Tibial nerve (tissue), 4 donors: ENCODE measurements at places on chromosomes 5 and 9. TPM values are rescaled to one million over a fixed set of nuclear protein-coding genes. Genes with fewer than 3 reads are reported as not detected.

GRCh38 chr5:42929871-42930270, 110.2 kb downstream of the ANXA2R start:
- no peak overlapping the region for H3K4me3 ChIP-seq
- no peaks in the 10 kb centered on the region for H3K36me3 ChIP-seq
- no peak overlapping the region for H3K27ac ChIP-seq
- no peaks in the 10 kb centered on the region for H3K4me1 ChIP-seq

- H3K4me1 ChIP-seq, result no peaks in the 10 kb centered on the region
- no peak for DNase-seq
- H3K4me3 ChIP-seq, result no peak overlapping the region
- H3K36me3 ChIP-seq, result no peaks in the 10 kb centered on the region
- peak overlapping the region; percentile 53 for H3K27ac ChIP-seq
- peaks cover 9% of the 10 kb centered on the region for H3K27me3 ChIP-seq
These were observed 2.9 kb upstream of the ARSI start for GRCh38 chr5:150305557-150305956.

DNA sequence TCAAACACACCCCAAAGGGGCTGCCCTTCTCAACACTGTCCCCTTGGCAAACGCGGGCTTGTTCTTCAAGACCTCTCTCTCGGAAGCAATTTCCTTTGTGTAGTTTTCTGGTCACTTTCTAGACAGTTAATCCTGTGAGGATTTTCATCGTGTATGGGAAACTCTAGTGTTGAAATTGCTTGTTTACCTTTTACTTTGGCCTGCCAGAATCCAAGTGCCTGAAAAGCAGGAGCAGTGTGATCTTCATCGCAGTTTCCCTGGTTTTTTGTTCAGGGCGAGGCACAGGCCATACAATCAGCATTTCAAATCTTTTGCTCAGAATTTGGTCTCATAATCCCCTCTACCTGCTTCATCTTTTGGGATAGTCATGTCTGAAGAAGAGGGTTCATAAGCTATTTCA, 115.7 kb upstream of the C9orf72 start:
- no peak overlapping the region for H3K4me3 ChIP-seq
- no peaks in the 10 kb centered on the region for H3K36me3 ChIP-seq
- no peaks in the 10 kb centered on the region for H3K27me3 ChIP-seq
- no peak for DNase-seq
- H3K27ac ChIP-seq, result no peak overlapping the region

GRCh38 chr9:120758544-120758943, 34.7 kb downstream of the FBXW2 start:
- no peaks in the 10 kb centered on the region for H3K27me3 ChIP-seq
- no peaks in the 10 kb centered on the region for H3K4me1 ChIP-seq
- no peak for DNase-seq
- H3K27ac ChIP-seq, result no peak overlapping the region
- H3K4me3 ChIP-seq, result no peak overlapping the region
- H3K36me3 ChIP-seq, result peaks cover under 1% of the 10 kb centered on the region

- no peaks in the 10 kb centered on the region for H3K36me3 ChIP-seq
- no peaks in the 10 kb centered on the region for H3K27me3 ChIP-seq
- no peak overlapping the region for H3K27ac ChIP-seq
- H3K4me1 ChIP-seq, result peaks cover 6% of the 10 kb centered on the region
These were observed 53.7 kb downstream of the ZNF618 start for GRCh38 chr9:113929634-113930389.

DNA sequence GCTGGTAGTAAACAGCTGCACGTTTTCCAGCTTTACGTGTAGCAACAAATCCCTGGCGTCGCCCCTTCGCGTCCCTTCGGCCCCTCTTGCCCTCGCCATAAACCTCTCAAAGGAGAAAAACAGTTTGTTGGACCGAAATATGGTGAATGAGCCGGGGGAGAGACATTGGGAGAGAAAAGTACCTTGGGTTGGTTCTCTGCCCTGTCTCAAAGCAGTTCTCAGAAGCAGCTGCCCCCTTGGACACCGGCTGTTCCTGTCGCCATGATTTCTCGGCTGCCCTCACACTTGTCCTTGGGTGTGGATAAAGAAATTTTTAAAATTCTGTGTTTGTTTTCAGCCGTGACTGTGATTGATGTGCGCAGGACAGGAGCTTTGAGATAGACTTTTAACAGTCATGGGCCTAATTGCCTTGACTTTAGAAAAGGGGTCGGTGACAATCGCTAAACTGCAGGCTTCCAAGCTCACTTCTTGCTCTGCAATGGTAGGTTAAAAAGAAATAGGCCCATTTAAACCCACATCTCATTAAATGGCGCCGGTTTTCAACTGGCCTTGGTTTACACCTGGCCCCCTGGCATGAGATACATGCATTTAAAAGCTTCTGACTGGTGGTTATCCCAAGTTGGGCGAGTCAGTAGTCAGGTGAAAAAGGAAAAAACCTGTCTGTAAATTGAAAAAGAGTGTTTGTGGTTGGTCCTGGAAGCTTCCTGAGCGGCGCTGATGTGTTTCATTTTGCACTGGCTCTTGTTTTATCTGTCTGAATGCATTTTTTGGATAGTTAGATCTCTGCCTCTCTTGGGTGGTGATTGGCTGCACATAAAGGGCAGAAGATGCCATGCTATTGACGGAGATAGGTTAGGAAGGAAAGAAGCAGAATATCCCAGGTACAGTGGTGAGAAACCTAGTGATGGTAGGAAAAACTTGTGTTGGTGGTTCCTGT, 983 bp downstream of the RCL1 start:
- no peak for DNase-seq
- H3K27me3 ChIP-seq, result no peaks in the 10 kb centered on the region
- H3K4me3 ChIP-seq, result peak overlapping the region; percentile 90
- no peaks in the 10 kb centered on the region for H3K36me3 ChIP-seq
- peak overlapping the region; percentile 88 for H3K27ac ChIP-seq

- H3K36me3 ChIP-seq, result no peaks in the 10 kb centered on the region
- H3K27me3 ChIP-seq, result no peaks in the 10 kb centered on the region
- no peak overlapping the region for H3K27ac ChIP-seq
These were observed 320.9 kb upstream of the KLF4 start for GRCh38 chr9:107810461-107810961.

- no peak overlapping the region for H3K27ac ChIP-seq
- no peaks in the 10 kb centered on the region for H3K27me3 ChIP-seq
- DNase-seq, result no peak
- no peaks in the 10 kb centered on the region for H3K36me3 ChIP-seq
These were observed 1312.7 kb upstream of the ACO1 start for GRCh38 chr9:31071606-31072286.

DNA sequence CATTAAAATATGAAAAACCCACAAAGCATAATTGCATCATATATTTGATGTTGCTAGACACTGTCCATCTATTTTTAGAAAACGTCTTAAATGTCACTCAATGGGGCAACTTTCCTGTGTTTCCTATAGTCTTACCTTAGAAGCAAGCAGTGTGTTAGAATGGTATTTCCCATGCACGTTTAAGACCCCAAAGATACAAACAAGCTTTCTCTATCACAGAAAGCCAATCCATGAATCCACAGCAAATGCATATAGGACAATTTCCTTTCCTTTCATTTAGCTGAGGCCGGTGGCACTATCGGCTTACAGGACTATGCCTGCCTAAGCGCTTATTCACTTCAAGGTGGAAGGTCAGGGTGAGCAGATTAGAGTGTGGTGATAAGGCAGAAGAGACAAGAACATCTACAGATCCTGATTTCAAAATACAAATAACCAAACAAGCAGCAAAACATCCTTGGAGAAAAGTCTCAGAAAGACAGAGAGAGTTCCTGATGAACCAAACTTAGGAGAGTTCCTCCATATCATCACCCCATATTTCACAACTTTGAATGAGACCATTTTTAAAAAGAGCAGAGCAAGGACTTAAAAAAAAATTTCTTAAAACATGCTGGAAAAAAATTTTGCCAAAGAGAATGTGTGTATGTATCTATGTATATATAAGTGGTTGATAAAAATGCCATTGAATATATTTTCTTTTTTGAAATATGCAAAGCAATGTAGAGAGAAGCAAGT, 57.2 kb downstream of the MEF2C start:
- H3K36me3 ChIP-seq, result no peaks in the 10 kb centered on the region
- H3K27ac ChIP-seq, result peak overlapping the region; percentile 69
- H3K4me1 ChIP-seq, result no peaks in the 10 kb centered on the region

- H3K27me3 ChIP-seq, result no peaks in the 10 kb centered on the region
- no peak for DNase-seq
- H3K4me3 ChIP-seq, result no peak overlapping the region
- no peak overlapping the region for H3K27ac ChIP-seq
- H3K36me3 ChIP-seq, result no peaks in the 10 kb centered on the region
These were observed 66.6 kb upstream of the NR3C1 start for GRCh38 chr5:143470120-143470519.

DNA sequence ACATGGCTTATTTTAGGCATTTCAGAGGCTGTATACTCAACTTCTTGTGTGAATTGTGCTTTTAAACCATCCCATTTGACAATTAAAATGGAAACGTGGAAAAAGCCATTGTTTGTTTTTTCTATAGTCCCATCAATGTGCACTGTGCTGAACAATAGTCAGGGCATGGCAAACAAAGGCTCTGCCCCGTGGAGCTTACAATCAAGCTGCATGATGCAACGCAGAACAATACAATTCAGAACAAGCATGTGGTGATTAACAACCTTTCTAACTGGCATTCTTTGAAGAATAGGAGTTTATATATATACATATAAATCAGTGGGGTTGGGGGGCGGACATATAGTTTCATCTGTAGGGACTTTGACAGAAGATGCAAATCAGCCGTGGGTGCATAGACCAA, 2125.4 kb upstream of the WWC1 start:
- no peaks in the 10 kb centered on the region for H3K36me3 ChIP-seq
- no peak for DNase-seq
- no peaks in the 10 kb centered on the region for H3K4me1 ChIP-seq
- H3K27me3 ChIP-seq, result no peaks in the 10 kb centered on the region
- no peak overlapping the region for H3K27ac ChIP-seq

- no peak overlapping the region for H3K27ac ChIP-seq
- H3K27me3 ChIP-seq, result no peaks in the 10 kb centered on the region
- no peak overlapping the region for H3K4me3 ChIP-seq
These were observed 419.3 kb upstream of the MEF2C start for GRCh38 chr5:89302102-89302891.

DNA sequence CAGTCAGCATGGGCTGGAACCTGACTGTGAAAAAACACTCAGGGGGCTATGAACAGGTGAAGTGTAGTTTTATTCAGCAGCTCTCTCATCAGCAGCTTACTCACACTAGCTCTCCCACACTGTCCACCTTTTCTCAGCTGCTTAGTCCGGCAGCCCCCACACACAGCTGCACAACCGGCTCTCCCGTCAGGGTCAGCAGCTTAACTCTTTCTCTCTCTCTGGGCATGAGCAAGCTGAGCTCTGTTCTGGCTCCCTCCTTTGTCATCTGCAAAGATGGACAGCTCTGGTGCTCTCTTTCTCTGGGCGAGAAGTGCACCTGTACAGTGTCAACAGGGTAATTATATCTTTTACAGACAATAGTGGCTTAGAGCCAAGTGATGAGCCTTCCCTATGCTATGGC, 8.2 kb downstream of the DMAC1 start:
- no peaks in the 10 kb centered on the region for H3K4me1 ChIP-seq
- no peak overlapping the region for H3K27ac ChIP-seq
- H3K27me3 ChIP-seq, result no peaks in the 10 kb centered on the region
- H3K36me3 ChIP-seq, result peaks cover 53% of the 10 kb centered on the region

DNA sequence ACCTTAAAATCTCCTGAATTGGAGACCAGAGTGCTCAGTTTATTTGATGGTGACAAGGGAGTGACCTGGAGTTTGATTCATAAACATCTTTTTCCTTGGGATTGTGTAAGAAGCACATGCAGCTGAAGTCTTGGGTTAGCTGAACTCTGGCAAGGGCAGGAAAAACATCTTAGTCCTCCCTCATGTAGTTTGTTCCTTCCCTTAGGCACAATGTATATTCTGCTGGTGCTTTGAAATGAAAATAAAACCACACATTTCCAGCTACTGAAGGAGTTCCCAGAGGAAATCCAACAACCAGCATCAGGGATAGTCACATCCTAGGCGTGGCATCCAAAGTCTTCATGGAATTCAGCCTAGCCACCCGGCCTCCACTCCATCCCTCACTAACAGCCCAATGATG, 95.2 kb upstream of the PAPPA start:
- H3K4me3 ChIP-seq, result no peak overlapping the region
- H3K36me3 ChIP-seq, result no peaks in the 10 kb centered on the region
- no peaks in the 10 kb centered on the region for H3K27me3 ChIP-seq
- no peak for DNase-seq
- H3K4me1 ChIP-seq, result no peaks in the 10 kb centered on the region
- no peak overlapping the region for H3K27ac ChIP-seq

- no peaks in the 10 kb centered on the region for H3K36me3 ChIP-seq
- H3K27me3 ChIP-seq, result no peaks in the 10 kb centered on the region
- H3K27ac ChIP-seq, result no peak overlapping the region
- no peak for DNase-seq
- H3K4me3 ChIP-seq, result no peak overlapping the region
These were observed 8.4 kb upstream of the ZNF354C start for GRCh38 chr5:179051784-179052183.

GRCh38 chr5:174273325-174273724, 227.8 kb downstream of the NSG2 start:
- H3K4me1 ChIP-seq, result no peaks in the 10 kb centered on the region
- H3K4me3 ChIP-seq, result no peak overlapping the region
- H3K36me3 ChIP-seq, result no peaks in the 10 kb centered on the region

GRCh38 chr5:96660971-96661854, 963 bp upstream of the CAST start:
- peaks cover 5% of the 10 kb centered on the region for H3K4me1 ChIP-seq
- peak; percentile 19 for DNase-seq
- H3K27ac ChIP-seq, result peak overlapping the region; percentile 99
- no peaks in the 10 kb centered on the region for H3K36me3 ChIP-seq
- peak overlapping the region; percentile 99 for H3K4me3 ChIP-seq

- H3K27me3 ChIP-seq, result peaks cover 33% of the 10 kb centered on the region
- no peak for DNase-seq
- H3K36me3 ChIP-seq, result no peaks in the 10 kb centered on the region
- H3K27ac ChIP-seq, result no peak overlapping the region
- no peaks in the 10 kb centered on the region for H3K4me1 ChIP-seq
These were observed 6.2 kb upstream of the ST6GALNAC4 start for GRCh38 chr9:127923046-127923445.

DNA sequence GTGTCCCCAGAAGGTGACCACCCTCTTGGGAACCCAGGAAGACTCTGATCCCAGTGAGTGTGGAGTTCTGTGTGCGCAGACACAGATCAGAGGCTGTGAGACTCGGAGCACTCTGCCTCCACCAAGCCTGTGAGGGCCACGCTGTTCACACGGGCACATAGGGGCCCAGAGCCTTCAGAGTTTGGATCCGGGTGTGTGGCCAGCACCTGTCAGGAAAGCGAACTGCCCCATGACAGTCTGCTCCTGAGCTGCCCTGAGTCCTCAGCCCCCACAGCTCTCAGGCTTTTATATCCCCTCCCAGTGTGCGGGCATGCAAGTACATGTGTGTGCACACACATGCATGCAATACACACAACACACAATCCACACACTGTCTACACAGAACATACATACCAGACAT, 161.8 kb upstream of the IRX2 start:
- DNase-seq, result no peak
- no peaks in the 10 kb centered on the region for H3K27me3 ChIP-seq
- no peak overlapping the region for H3K27ac ChIP-seq

Gene TMEFF1
- 0.42 TPM for total RNA-seq

Gene SEC24A
- total RNA-seq, result 21.3 TPM

Gene ZNF618
- 8.7 TPM for total RNA-seq

Gene SLC36A2
- 7.8 TPM for total RNA-seq

Gene INSL4
- total RNA-seq, result not detected

Gene PCDHGA2
- total RNA-seq, result 9.6 TPM

Gene CCDC192
- total RNA-seq, result 2.1 TPM

Gene ALDH1A1
- 133 TPM for total RNA-seq
